ENCODE measurements at places on chromosomes 6 and 20. TPM values are rescaled to one million over a fixed set of nuclear protein-coding genes. Genes with fewer than 3 reads are reported as not detected.
A peak's percentile ranks its signal among the peaks of the same experiment; 100 is the strongest.

Gene LRP11
- total RNA-seq, result 2.9 TPM

Gene HRH3
- not detected for total RNA-seq

Gene SLC32A1
- not detected for total RNA-seq

Gene HEBP2
- total RNA-seq, result 64.7 TPM

Gene GGTLC1
- total RNA-seq, result not detected

Gene SCGN
- total RNA-seq, result not detected

DNA sequence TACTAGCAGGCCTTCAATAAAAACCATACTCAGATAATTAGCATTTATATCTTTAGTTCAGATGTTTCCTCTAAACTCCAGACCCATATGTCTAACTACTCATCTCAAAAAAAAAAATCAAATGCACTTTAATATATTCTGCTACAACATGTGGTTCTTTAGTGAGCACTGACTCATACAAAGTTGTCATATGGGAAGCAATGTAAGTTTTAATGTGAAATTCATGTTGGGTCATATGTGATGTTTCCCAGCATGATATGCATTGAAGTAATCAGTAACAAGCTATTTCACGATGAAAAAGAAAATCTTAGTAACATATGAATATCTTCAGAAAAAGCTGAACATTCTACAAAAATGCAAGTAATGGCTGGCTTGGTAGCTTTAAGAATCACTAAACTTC lies 859.7 kb upstream of the ADGRB3 start:
- no peak overlapping the region for H3K27ac ChIP-seq
- H3K4me1 ChIP-seq, result no peaks in the 10 kb centered on the region
- no peak for DNase-seq
- H3K27me3 ChIP-seq, result no peaks in the 10 kb centered on the region
- no peaks in the 10 kb centered on the region for H3K36me3 ChIP-seq

- no peak overlapping the region for H3K27ac ChIP-seq
- H3K27me3 ChIP-seq, result no peaks in the 10 kb centered on the region
- no peak overlapping the region for H3K4me3 ChIP-seq
- peak; percentile 76 for DNase-seq
- no peaks in the 10 kb centered on the region for H3K4me1 ChIP-seq
These were observed 28.7 kb downstream of the CFAP206 start for GRCh38 chr6:87436435-87436834.

DNA sequence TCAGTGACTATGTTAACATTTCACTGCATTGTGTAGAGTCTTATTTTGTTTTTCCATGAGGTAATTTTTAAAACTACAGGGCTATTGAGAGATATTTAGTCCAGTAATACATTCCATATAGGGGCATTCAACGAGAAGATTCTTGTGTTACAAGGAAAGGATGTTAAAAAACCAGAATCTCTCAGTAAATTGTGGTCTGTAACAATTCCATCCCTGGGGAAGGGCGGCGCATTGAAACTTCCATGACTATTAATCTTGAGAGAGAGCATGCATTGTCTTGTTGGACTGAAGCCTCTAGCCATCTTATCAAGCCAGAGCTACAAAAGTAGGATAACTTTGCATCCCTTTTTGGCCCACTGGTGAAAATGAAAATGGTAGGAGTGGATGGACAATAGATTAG lies 119.7 kb downstream of the BCKDHB start:
- H3K4me3 ChIP-seq, result no peak overlapping the region
- DNase-seq, result no peak
- no peaks in the 10 kb centered on the region for H3K4me1 ChIP-seq
- H3K27ac ChIP-seq, result no peak overlapping the region
- H3K27me3 ChIP-seq, result no peaks in the 10 kb centered on the region
- H3K36me3 ChIP-seq, result no peaks in the 10 kb centered on the region

DNA sequence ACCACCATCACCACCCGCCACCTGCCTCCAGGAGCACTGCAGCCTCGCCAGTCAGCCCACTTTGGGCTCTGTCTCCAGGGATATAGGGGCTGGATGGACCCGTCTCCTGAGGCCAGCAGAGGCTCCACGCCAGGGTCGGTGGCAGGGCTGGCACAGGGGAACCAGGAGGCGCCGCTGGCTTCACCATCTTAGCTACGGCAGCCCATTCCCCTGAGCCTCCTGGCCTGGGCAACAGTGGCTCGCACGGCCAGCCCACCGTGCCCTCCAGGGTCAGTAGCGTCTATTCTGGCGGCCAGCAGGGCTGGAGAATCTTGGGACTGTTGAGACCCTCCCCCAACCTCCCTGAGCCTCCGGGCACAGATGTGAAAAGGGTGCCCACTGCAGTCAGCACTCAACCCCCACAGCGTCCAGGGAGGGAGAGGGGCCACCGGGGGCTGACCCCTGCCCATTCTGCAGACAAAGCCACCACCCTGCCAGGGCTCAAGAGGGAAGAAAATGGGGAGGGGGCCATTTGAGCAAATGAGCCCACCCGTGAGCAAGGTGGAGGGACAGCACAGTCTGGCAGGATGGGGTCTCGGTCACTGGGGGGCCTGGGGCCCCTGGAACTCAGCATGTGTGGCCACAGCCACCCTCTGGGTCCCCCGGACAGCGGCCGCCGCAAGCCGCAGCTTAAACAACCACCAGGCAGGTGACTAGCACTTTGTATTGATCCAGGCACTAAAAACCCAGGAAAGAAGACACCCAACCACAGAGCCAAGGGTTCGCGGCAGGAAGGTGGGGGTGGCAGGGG lies 28.7 kb downstream of the KCNQ2 start:
- no peak overlapping the region for H3K27ac ChIP-seq
- H3K36me3 ChIP-seq, result no peaks in the 10 kb centered on the region
- no peak for DNase-seq
- H3K4me3 ChIP-seq, result no peak overlapping the region
- H3K4me1 ChIP-seq, result peaks cover 21% of the 10 kb centered on the region
- H3K27me3 ChIP-seq, result peaks cover 23% of the 10 kb centered on the region

GRCh38 chr6:24322924-24323323 lies 34.9 kb downstream of the DCDC2 start:
- no peaks in the 10 kb centered on the region for H3K4me1 ChIP-seq
- H3K27me3 ChIP-seq, result no peaks in the 10 kb centered on the region
- no peak overlapping the region for H3K27ac ChIP-seq
- no peak for DNase-seq
- no peaks in the 10 kb centered on the region for H3K36me3 ChIP-seq
- H3K4me3 ChIP-seq, result no peak overlapping the region

GRCh38 chr6:154916857-154917256 lies 78.3 kb upstream of the TIAM2 start:
- no peak overlapping the region for H3K4me3 ChIP-seq
- no peaks in the 10 kb centered on the region for H3K4me1 ChIP-seq
- H3K27me3 ChIP-seq, result no peaks in the 10 kb centered on the region
- no peaks in the 10 kb centered on the region for H3K36me3 ChIP-seq
- no peak overlapping the region for H3K27ac ChIP-seq
- DNase-seq, result no peak

DNA sequence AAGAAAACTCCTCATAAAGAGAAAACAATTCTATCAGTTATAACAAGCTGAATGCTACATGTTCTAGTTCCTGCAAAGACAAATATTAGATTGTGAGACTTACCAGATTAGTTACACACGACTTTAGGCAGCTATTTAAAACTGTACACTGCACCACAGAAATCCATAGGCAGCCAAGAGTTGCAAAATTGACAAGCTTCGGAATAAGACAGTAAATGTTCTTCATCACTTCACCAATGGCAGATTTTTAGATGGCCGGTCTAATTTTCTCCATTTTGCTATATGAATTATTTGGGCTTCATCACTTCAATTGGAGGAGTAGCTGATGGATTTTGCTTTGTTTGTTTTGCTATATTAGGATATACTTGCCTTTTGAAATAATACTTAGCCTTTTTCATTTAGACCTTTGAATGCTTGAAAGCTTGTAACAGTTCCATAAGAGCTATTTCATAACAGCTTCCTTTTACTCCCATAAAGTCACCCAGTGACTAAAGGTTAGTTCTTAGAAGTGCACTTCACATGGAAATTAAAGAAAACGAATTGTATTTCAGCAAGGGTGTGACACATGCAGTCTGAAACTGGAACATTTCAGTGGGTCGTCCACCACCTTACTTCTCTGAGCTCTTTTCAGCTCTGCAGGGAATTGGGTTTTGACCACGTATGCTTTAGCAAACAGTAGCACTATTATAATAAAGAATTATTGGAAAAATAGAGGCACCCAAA lies at the start of gene ROS1:
ROS1 (minus strand) TSS at position 512 of the 723 bp plus-strand sequence; CDS start at position 226, 286 bp downstream.
- no peak for DNase-seq
- no peaks in the 10 kb centered on the region for H3K4me1 ChIP-seq
- no peak within 1 kb of the TSS for H3K4me3 ChIP-seq
- no peaks in the 10 kb centered on the region for H3K36me3 ChIP-seq

GRCh38 chr20:3741836-3742458 lies 9.5 kb downstream of the HSPA12B start:
- no peaks in the 10 kb centered on the region for H3K27me3 ChIP-seq
- no peak overlapping the region for H3K27ac ChIP-seq
- DNase-seq, result no peak
- no peak overlapping the region for H3K4me3 ChIP-seq
- H3K4me1 ChIP-seq, result peaks cover 3% of the 10 kb centered on the region

GRCh38 chr20:42639140-42639539 lies 550.6 kb downstream of the PTPRT start:
- no peak overlapping the region for H3K4me3 ChIP-seq
- H3K27me3 ChIP-seq, result no peaks in the 10 kb centered on the region
- no peaks in the 10 kb centered on the region for H3K36me3 ChIP-seq
- no peak for DNase-seq

GRCh38 chr6:155519176-155519738 lies 63.6 kb upstream of the NOX3 start:
- H3K36me3 ChIP-seq, result no peaks in the 10 kb centered on the region
- no peak overlapping the region for H3K27ac ChIP-seq
- no peaks in the 10 kb centered on the region for H3K27me3 ChIP-seq

- H3K27me3 ChIP-seq, result no peaks in the 10 kb centered on the region
- H3K4me3 ChIP-seq, result no peak overlapping the region
- no peaks in the 10 kb centered on the region for H3K4me1 ChIP-seq
- no peak for DNase-seq
- H3K27ac ChIP-seq, result no peak overlapping the region
These were observed 144.9 kb downstream of the SH3BGRL2 start for GRCh38 chr6:79776076-79776475.

DNA sequence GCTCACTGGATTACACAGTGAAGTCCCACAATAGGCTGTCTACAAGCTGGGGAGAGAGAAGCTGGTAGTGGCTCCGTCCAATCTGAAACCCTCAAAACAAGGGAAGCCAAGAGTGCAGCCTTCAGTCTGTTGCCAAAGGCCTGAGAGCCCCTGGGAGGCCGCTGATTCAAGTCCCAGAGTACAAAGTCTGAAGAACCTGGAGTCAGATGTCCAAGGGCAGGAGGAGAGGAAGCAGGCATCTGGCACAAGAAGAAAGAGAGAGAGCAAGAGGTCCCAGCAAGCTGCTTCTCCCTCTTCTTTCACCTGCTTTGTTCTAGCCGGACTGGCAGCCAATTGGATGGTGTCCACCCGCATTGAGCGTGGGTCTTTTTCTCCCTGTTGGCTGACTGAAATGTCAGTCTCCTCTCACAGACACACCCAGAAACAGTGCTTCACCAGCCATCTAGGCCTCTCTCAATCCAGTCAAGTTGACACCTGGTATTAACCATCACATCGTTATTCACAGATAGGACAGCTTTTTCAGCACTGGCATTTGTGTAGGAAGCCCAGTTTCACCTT lies 51.2 kb downstream of the CRYBG1 start:
- no peaks in the 10 kb centered on the region for H3K4me1 ChIP-seq
- no peaks in the 10 kb centered on the region for H3K36me3 ChIP-seq
- H3K27ac ChIP-seq, result no peak overlapping the region
- DNase-seq, result peak; percentile 25
- H3K4me3 ChIP-seq, result no peak overlapping the region
- peaks cover 13% of the 10 kb centered on the region for H3K27me3 ChIP-seq

DNA sequence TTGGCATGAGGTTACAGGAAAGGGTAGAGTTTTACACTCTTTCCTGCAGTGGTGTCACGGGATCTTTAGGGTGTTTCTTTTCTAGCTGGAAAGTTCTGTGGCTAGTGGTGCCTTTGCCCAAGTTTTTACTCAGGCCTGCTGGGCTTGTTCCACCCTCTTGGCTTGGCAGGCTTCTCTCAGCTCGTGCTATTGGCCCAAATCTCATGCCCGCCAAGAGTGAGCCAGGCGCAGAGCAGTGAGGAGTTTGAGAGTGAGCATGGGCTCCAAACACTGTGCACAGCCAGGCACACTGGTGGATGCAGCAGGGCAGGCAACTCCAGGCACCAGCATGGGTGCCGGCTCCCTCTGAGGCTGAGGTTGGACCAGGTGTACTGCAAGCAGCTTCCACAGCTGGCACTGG lies 206.5 kb downstream of the SAMD5 start:
- no peak overlapping the region for H3K27ac ChIP-seq
- DNase-seq, result no peak
- H3K4me1 ChIP-seq, result peaks cover 14% of the 10 kb centered on the region
- H3K4me3 ChIP-seq, result no peak overlapping the region

DNA sequence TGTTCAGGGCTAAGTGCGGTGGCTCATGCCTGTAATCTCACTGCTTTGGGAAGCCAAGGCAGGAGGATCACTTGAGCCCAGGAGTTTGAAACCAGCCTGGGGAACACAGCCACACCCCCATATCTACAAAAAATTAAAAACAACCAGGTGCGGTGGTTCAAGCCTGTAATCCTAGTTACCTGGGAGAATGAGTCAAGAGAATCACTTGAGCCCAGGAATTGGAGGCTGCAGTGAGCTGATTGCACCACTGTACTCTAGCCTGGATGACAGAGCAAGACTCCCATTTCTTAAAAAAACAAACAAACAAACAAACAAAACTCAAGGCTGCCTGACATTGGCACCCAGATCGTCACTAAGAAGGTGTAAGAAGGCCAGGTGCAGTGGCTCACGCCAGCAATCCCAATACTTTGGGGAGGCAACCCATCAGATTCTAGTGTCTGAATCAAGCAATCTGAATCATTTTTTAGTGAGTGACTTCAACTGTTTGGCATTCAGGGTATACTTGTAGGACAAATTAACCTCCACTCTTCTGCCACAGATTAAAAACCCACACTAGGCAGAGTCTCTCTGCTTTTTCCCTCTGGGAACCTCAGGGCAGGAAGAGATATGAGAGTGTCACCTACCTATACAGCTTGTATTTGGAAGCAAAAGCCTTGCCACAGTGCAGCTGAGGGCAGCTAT lies 6.1 kb downstream of the PLAGL2 start:
- no peak overlapping the region for H3K4me3 ChIP-seq
- no peak overlapping the region for H3K27ac ChIP-seq
- H3K36me3 ChIP-seq, result peaks cover 88% of the 10 kb centered on the region
- H3K27me3 ChIP-seq, result no peaks in the 10 kb centered on the region

DNA sequence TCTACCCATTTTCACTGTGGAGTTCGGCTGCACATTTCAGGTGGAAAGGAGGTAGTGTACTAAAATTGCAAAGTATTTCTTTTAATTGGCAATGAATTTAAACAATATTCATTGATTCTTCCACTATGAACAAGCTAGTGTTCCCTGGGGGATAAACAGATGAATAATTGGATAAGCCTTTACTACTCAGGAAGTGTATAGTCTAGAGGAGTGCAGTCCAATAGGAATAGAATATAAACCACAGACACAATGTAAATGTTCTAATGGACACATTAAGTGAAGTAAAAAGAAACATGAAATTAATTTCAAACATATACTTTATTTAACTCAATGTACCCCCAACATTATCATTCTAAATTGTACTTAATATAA lies 28.7 kb downstream of the SGK1 start:
- H3K36me3 ChIP-seq, result no peaks in the 10 kb centered on the region
- H3K4me3 ChIP-seq, result no peak overlapping the region
- DNase-seq, result no peak
- peak overlapping the region; percentile 1 for H3K27ac ChIP-seq
- H3K27me3 ChIP-seq, result no peaks in the 10 kb centered on the region

- peaks cover 80% of the 10 kb centered on the region for H3K36me3 ChIP-seq
- no peak for DNase-seq
- H3K4me3 ChIP-seq, result no peak overlapping the region
- no peaks in the 10 kb centered on the region for H3K27me3 ChIP-seq
These were observed 20.4 kb downstream of the MTO1 start for GRCh38 chr6:73481969-73482368.

Data from K562 (cell line).